ENCODE measurements at places on chromosomes 5 and 9.

GRCh38 chr9:133003671-133004090, 25.2 kb downstream of the GFI1B start:
- peaks cover 21% of the 10 kb centered on the region for H3K4me1 ChIP-seq
- no peak overlapping the region for H3K27ac ChIP-seq
- no peak overlapping the region for H3K4me3 ChIP-seq
- H3K36me3 ChIP-seq = no peaks in the 10 kb centered on the region
- peaks cover 29% of the 10 kb centered on the region for H3K27me3 ChIP-seq
- no peak for DNase-seq

GRCh38 chr5:141821430-141821925, 56.7 kb downstream of the PCDH1 start:
- no peak overlapping the region for H3K4me3 ChIP-seq
- H3K27me3 ChIP-seq = no peaks in the 10 kb centered on the region
- peak overlapping the region; percentile 68 for H3K27ac ChIP-seq
- H3K36me3 ChIP-seq = no peaks in the 10 kb centered on the region
- H3K4me1 ChIP-seq = peaks cover 27% of the 10 kb centered on the region
- DNase-seq = no peak

DNA sequence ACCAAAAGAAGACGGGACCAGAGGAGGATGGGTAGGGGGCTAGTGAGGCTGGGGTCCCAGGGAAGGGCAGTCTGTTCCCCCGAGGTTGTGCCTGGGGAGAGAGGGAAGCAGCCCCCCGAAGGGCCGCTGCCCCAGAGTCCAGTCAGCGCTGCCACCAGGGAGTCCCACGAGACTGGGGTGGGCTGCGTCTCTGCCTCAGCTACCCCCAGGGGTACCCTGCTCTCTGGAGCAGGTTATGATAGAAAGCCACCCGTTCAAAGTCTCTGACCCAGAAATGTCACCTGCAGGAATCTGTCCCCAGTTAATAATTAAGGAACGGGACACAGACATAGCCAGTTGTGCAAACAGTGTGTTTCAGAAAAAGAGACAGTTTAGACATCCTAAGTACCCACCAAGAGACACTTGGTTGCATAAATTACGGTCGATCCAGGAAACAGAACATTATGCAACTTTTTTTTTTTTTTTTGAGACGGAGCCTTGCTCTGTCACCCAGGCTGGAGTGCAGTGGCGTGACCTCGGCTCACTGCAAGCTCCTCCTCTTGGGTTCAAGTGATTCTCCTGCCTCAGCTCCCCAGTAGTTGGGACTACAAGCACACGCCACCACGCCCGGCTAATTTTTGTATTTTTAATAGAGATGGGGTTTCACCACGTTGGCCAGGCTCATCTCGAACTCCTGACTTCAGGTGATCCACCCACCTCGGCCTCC, 10.7 kb upstream of the AGPAT2 start:
- no peak overlapping the region for H3K4me3 ChIP-seq
- H3K4me1 ChIP-seq = peaks cover 1% of the 10 kb centered on the region
- no peaks in the 10 kb centered on the region for H3K27me3 ChIP-seq
- no peak overlapping the region for H3K27ac ChIP-seq
- no peak for DNase-seq

DNA sequence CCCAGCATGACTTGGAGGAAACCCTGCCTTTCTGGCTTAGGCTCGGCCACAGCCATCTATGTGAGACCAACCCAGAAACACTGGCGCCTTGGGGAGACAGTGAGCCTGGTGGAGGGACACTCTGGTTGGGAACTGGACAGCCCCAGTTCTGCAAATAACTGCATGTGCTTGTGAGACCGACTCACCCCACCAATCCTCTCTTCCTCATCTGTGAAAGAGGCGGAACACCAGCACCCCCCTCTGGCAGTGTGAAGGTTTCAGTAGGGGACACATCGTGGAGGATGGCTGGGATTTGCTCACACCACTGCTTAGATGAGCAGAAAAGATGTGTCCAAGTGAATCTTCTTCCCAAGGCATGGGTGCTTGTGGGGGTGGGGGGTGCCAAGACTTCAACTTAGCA, 43.4 kb upstream of the N4BP3 start:
- no peak for DNase-seq
- H3K36me3 ChIP-seq = no peaks in the 10 kb centered on the region
- no peak overlapping the region for H3K27ac ChIP-seq
- no peaks in the 10 kb centered on the region for H3K4me1 ChIP-seq
- no peak overlapping the region for H3K4me3 ChIP-seq
- no peaks in the 10 kb centered on the region for H3K27me3 ChIP-seq

DNA sequence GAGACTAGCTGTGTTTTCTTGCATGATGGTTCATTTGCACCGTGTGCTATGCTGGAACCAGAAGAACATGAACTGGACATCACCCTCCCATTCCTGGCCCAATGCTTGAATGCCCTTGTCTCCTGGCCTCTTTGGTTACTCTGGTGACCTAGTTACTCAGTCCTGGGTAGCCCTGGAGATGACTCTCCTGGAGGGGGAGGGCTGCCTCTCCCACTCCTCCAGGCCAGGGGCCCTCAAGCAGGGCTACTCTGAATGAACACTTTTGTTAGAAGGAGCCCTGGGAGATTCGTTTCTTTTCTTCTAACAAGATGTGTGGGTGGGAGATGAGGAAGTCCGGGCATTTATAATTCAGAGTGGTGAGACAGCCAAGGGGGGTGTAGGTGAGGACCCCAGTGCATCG, 12.0 kb upstream of the NKX2-5 start:
- H3K27me3 ChIP-seq = peaks cover 100% of the 10 kb centered on the region
- DNase-seq = no peak
- H3K4me3 ChIP-seq = no peak overlapping the region
- peaks cover 18% of the 10 kb centered on the region for H3K4me1 ChIP-seq
- no peak overlapping the region for H3K27ac ChIP-seq

GRCh38 chr9:109475526-109475925, 22.6 kb downstream of the PTPN3 start:
- H3K36me3 ChIP-seq = no peaks in the 10 kb centered on the region
- H3K27me3 ChIP-seq = no peaks in the 10 kb centered on the region
- H3K27ac ChIP-seq = no peak overlapping the region
- H3K4me3 ChIP-seq = no peak overlapping the region
- no peak for DNase-seq

DNA sequence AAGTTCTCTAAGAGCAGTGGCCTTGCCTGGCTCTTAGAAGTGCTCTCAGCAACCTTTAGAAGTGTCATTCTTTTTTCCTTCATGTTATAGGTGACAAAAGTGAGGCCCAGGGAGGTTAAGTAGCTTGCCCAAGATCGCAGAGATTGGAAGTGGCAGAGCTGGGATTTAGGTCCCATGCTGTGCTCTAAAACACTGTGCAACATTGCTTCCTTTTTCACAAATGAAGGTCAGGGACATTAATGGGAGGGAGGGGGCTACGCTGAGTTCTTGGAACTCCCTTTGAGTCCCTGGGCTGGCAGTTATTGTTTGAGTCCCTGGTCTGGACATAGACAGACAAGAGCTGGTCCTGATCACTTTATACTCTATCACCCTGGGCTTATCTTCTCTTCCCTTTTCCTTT, 45.3 kb downstream of the PAM start:
- H3K36me3 ChIP-seq = no peaks in the 10 kb centered on the region
- H3K27ac ChIP-seq = no peak overlapping the region
- no peak for DNase-seq
- peaks cover 3% of the 10 kb centered on the region for H3K4me1 ChIP-seq

GRCh38 chr9:129962451-129962864, 80.5 kb downstream of the FNBP1 start:
- H3K27ac ChIP-seq = peak overlapping the region; percentile 49
- H3K27me3 ChIP-seq = no peaks in the 10 kb centered on the region
- H3K4me3 ChIP-seq = peak overlapping the region; percentile 42
- no peaks in the 10 kb centered on the region for H3K36me3 ChIP-seq

DNA sequence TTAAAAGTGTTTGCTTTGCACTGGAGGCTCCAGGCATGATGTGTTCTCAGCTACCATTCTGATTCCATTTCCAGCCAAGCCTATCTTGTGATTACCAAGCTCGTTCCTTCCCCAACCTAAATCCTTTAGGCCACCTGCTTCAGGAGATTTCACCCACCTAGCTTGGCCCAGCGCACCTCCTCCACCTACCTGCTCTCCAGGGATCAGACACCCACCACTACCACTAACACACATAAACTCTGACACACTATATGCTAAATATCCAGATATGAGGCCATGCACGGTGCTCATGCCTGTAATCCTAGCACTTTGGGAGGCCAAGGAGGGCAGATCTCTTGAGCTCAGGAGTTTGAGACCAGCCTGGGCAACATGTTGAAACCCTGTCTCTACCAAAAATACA, 2.4 kb downstream of the MYORG start:
- H3K27me3 ChIP-seq = peaks cover 5% of the 10 kb centered on the region
- no peak overlapping the region for H3K27ac ChIP-seq
- H3K36me3 ChIP-seq = no peaks in the 10 kb centered on the region
- no peak overlapping the region for H3K4me3 ChIP-seq
- DNase-seq = no peak

- no peaks in the 10 kb centered on the region for H3K36me3 ChIP-seq
- no peak overlapping the region for H3K27ac ChIP-seq
- no peak overlapping the region for H3K4me3 ChIP-seq
- peaks cover 6% of the 10 kb centered on the region for H3K4me1 ChIP-seq
These were observed 36.7 kb downstream of the FABP6 start for GRCh38 chr5:160266044-160266443.

GRCh38 chr9:15961217-15961616, 408.4 kb downstream of the CCDC171 start:
- no peaks in the 10 kb centered on the region for H3K36me3 ChIP-seq
- no peaks in the 10 kb centered on the region for H3K27me3 ChIP-seq
- H3K4me3 ChIP-seq = no peak overlapping the region
- H3K4me1 ChIP-seq = no peaks in the 10 kb centered on the region
- H3K27ac ChIP-seq = no peak overlapping the region

DNA sequence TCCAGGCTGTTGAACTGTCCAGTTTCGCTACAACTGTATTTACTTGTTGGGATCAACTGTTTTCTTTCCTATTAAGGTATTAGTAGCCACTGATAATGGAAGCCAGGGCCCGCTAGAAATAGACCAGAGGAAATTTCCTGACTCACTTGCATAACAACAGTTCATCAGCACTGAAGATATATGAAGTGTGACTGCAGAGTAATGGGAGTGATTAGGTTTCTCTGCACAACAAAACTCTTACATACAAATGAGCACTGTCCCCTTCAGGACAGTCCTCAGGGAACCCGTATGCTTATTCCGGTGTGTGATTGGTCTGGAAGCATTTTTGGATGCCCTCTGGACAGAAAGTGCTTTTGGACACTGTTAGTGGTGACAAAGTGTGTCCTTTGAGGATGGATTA, 55.3 kb downstream of the LIX1 start:
- no peak for DNase-seq
- H3K4me3 ChIP-seq = no peak overlapping the region
- no peaks in the 10 kb centered on the region for H3K27me3 ChIP-seq
- no peak overlapping the region for H3K27ac ChIP-seq
- H3K36me3 ChIP-seq = no peaks in the 10 kb centered on the region

GRCh38 chr9:117317192-117317591, 97.7 kb downstream of the ASTN2 start:
- H3K4me3 ChIP-seq = no peak overlapping the region
- H3K27me3 ChIP-seq = no peaks in the 10 kb centered on the region
- no peaks in the 10 kb centered on the region for H3K4me1 ChIP-seq

- no peak overlapping the region for H3K27ac ChIP-seq
- H3K4me1 ChIP-seq = peaks cover 7% of the 10 kb centered on the region
- no peaks in the 10 kb centered on the region for H3K27me3 ChIP-seq
- no peak for DNase-seq
These were observed 10.1 kb downstream of the PHF2 start for GRCh38 chr9:93586290-93587057.

GRCh38 chr5:141945511-141946051, 12.4 kb downstream of the PCDH12 start:
- no peak for DNase-seq
- no peak overlapping the region for H3K27ac ChIP-seq
- H3K4me1 ChIP-seq = peaks cover 8% of the 10 kb centered on the region
- no peaks in the 10 kb centered on the region for H3K27me3 ChIP-seq
- no peak overlapping the region for H3K4me3 ChIP-seq

GRCh38 chr5:170067574-170068170, 38.0 kb upstream of the FOXI1 start:
- H3K27me3 ChIP-seq = no peaks in the 10 kb centered on the region
- H3K27ac ChIP-seq = no peak overlapping the region
- H3K4me1 ChIP-seq = no peaks in the 10 kb centered on the region
- H3K36me3 ChIP-seq = no peaks in the 10 kb centered on the region

DNA sequence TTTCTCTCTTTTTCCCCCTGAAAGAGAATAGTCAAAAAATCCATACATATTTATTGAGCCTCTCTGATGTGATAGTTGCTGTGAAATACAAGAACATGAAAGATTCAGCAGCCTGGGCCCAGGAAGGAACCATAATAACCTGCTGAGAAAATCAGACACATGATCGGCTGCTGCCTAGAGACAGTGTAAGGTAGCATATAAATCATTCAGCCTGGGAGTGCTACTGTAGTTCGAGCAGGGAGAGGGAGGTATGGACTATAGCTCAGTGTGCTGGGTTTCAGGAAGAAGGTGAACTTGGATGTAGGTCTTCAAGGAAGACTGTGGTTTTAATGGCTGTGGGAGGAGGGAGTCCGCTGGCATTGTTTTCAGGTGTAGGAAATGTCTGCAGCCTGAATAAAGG, 469.1 kb downstream of the RAB3C start:
- H3K27me3 ChIP-seq = no peaks in the 10 kb centered on the region
- DNase-seq = no peak

DNA sequence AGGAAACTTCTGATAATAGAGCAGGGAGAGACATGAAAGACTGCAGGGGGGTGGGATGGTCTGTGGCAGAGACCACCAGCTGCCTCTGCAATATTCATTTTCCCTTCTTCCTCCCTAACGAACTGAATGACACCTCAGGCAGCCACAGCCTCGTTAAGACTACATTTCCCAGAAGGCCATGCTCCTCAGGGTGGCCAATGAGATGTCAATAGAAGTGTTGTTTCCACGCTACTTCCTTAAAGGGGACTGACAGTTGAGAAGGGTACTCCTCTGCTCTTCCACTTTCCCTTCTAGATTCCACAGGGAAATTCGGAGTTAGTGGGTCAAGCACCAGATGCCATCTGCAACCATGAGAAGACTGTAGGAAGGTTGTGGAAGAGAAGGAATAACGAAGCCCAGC, 52.0 kb upstream of the DAPK1 start:
- no peak overlapping the region for H3K27ac ChIP-seq
- H3K27me3 ChIP-seq = no peaks in the 10 kb centered on the region
- H3K4me3 ChIP-seq = no peak overlapping the region
- no peaks in the 10 kb centered on the region for H3K4me1 ChIP-seq
- no peaks in the 10 kb centered on the region for H3K36me3 ChIP-seq

DNA sequence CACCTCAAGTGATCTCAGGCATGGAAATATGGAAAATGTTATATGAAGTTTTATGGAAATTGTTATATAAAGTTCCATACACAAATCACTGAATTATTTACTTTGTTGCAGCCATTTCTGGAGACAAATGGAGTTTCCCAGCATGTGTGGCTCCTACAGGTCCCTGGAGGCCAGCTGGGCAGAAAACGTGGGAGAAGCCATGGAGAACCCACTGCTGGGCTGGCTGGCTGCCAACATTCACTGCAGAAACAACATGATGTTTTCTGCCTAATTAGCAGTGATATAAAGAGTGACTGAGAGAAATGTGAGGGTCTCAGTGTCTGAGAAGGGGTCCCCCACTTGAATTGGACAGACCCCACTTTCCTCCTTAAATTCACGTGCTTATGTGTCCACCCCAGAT, 208.8 kb upstream of the IRX2 start:
- H3K4me1 ChIP-seq = no peaks in the 10 kb centered on the region
- no peaks in the 10 kb centered on the region for H3K27me3 ChIP-seq
- H3K36me3 ChIP-seq = no peaks in the 10 kb centered on the region
- no peak for DNase-seq
- H3K4me3 ChIP-seq = no peak overlapping the region

- H3K27me3 ChIP-seq = no peaks in the 10 kb centered on the region
- peaks cover 25% of the 10 kb centered on the region for H3K4me1 ChIP-seq
- no peaks in the 10 kb centered on the region for H3K36me3 ChIP-seq
- H3K4me3 ChIP-seq = no peak overlapping the region
- DNase-seq = peak; percentile 54
- peak overlapping the region; percentile 56 for H3K27ac ChIP-seq
These were observed 76.4 kb downstream of the EHMT1 start for GRCh38 chr9:137694962-137695875.
